GM06990 (cell line): ENCODE measurements at places on chromosomes 11 and 22.

DNA sequence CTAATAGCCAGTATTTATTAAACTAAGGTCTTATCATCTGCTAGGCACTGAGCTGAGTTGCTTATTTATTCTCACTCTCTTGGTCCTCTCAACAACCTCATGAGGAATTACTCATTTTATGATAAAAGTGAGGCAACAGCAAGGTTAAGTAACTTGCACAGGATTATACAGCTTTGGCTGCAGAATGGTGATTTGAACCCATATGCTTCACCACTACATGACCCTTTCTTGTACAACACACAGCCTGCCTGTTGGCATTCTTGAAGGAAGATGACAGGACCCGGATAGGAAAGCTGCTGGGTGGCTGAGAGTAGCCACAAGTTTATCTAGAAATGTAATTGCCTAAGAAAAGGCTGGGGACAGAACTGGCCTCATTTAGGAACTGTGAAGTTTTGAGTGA, 5.3 kb upstream of the PARVA start:
- no peak for DNase-seq

DNA sequence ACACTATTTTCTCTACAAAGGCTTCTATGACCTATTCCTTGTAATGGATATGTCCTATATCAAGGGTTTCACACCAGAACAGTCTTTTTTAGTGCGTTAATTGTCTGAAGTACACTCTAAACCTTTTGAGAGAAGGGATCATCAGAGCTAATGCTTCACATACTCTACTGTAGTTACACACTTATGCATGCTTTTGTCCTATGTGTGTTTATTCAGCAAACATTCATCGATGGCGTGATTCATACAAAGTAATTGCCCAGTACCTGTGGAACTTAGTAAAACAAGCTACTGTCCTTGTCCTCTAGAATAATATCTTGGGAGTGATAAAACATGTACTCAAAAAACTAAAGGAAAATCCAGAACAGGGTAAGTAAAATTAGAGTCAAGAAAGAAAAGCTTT, 139.2 kb downstream of the GUCY1A2 start:
- no peak for DNase-seq

DNA sequence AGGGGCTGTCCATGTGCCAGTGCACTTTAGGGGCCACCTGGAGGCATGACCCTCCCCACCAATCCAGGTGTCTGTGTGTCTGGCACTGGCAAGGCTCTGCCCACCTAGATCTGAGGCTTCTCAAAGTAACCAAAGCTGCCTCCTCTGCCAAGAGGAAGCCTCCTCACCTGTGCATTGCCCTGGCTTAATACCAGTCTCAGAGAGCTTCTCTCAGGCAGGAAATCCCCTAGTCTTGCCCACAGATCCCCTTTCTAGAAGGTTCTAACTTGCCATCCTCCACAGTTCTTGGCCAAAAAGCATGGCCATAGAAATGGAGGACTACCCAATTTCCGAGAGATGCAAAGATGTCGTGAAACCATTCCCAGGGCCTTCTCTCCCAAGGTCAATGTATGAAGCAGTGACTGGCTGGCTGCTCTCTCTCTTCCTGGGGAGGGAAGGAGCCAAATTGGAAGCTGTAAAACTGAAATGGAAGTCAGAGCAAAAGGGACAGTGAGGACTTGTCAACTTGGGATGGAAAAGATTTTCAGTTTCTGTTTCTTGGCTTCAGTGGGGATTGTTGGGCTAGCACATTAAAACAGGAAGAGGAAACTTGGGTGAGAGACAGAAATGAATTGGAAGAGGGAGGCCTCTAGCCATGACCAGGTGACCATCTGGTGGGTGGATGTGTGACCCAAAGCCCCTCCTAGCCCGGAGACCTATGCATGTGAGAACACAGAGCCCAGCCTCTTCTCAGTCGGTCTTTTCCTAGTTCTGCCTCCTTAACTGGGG, 68.8 kb downstream of the PRDM11 start:
- no peak for DNase-seq

DNA sequence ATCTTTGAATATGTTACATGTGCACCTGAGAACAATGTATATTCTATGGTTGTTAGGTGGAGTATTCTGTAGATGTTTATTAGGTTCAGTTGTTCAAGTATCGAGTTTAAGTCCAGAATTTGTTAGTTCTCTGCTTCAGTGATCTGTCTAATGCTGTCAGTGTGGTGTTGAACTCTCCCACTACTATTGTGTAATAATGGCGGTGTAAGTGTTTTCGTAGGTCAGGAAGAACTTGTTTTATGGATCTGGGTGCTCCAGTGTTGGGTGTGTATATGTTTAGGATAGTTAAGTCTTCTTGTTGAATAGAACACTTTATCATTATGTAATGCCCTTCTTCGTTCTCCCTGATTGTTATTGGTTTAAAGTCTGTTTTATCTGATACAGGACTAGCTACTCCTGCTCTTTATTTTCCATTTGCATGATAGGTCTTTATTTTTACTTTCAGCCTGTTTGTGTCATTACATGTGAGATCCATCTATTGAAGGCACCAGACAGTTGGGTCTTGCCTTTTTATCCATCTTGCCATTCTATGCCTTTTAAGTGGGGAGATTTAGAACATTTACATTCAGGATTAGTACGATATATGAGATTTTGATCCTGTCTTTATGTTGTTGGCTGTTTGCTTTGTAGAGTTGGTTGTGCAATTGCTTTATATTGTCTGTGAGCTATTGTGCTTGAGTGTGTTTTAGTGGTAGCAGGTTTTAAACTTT, 121.6 kb downstream of the DDX10 start:
- no peak for DNase-seq

DNA sequence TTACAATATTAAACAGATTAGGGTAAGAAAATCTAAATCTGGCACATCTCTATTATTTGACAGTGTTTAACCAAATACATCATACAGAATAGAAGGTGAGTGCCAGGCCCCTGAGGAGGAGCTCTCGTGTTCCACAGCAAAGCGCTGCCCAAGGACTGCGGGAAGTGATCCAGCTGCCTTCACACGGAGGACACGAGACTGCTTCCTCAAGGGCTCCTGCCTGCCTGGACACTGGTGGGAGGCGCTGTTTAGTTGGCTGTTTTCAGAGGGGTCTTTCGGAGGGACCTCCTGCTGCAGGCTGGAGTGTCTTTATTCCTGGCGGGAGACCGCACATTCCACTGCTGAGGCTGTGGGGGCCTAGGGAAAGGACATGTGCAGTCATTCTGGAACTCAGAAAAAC, 71.1 kb downstream of the NCAPD3 start:
- no peak for DNase-seq

DNA sequence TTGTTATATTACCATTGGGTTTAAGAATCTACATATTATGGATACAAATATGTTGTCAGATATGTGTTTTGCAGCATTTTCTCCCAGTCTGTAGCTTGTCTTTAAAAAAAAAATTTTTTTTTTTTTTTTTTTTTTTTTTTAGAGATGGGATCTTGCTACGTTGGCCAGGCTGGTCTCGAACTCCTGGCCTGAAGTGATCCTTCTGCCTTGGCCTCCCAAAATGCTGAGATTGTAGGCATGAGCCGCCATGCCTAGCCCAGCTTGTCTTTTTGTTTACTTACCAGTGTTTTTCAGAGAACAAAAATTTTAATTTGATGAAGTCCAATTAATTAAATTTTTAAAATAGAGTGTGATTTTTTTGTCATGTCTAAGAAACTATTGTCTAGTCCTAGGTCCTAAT, 29.8 kb downstream of the INCENP start:
- DNase-seq: no peak

DNA sequence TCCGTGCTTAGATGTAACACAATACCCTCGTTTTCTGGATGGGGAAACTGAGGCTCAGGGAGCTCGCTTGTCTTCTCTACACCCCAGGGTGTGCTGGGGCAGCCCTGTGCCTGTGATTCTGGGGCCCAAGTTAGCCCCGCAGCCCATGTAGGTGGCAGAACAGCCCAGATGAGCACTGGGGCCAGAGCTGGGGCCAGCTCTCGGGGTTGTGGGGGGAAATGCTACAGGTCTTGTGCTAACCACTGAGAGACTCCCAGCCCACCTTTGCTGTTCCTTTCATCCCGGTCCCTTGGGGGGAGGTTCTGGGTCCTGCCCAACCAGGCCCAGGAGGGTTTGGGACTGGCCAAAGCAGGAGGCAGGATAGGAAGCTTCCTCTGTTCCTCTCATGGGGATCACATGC, 13.5 kb downstream of the MYEOV start:
- DNase-seq: no peak

GRCh38 chr11:11746449-11746848, 95.3 kb upstream of the USP47 start:
- no peak for DNase-seq

DNA sequence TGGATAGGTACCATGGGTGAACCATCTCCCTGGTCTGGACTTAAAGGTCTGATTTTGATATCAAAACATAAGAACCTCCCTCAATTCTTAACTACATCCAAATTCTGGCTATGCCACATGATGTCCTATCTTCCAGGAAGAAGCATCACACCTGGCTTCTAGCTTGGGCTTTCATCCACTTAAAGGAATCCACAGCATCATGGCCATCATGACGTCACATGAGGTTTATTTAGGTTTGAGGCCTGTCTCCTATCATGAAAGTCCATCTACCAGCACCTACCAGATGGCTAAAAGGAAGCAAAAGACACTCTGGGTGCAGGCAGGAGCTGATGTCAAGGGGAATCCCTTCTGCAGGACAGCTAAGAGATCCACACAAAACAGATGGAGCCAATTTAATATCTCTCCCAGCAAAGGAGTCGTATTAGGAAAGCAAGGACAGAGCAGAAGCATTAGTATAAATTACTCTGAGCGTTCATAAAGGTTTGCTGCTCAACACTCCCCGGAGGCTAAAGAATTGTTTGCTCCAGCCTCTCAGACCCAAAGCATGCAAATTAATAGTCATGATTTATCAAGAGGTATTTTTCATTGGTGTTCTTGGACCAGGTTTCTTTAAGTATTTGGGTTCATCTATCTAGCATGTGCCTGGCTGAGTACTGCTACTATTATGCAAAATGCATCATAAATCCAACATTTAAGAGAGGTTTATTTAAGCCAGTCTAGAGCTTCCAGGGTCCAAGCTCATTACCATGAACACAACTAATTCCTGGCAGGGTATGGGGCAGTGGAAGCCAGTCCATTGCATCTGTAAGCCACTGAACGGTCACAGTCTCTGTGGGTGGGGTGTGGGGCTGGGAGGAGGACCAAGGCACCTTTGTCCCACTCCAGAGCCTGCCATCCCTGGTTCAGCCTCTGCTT, 47.2 kb downstream of the GALNT18 start:
- DNase-seq: no peak

GRCh38 chr11:9775398-9775779, 111.5 kb downstream of the SWAP70 start:
- no peak for DNase-seq

GRCh38 chr11:88326099-88326498, 11.4 kb downstream of the CTSC start:
- no peak for DNase-seq

DNA sequence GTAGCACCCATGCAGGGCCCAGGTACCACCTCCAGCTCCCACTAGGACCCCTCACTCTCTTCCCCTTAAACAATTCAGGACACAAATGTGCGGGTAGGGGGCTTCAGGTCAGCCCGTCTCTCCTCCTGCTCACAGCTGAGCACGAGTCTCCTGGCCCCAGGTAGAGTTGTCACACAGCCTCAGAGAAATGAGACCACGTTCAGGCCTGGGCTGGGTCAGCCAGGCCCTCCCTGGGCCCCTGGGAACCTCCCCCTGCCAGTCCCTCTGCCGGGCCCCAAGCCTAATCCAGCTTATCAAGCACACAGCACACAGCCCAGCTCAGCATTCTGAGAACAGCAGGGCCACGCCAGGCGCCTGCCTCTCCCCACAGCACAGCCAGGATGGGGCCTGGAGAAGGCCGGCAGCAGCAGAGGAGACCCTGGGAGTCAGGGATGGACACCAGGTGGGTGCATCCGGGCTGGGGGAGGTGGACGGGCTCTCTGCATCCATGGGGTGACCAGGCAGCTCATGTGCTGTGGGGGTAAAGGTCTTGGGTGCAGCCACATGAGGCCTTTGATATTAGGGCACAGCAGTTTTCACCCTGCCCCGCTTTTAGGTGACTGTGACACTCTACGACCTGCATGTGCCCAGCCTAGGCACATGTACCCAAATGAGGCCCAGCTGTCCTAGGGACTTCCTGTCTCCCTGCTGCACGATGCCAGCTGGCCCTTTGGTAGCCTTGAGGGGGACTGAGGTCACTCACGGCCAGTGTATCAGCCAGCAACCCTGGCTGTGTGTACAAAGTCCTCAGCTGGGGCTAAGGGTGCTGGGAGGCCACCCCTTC, 87.0 kb downstream of the MORC2 start:
- no peak for DNase-seq

- DNase-seq: no peak
These were observed 39.6 kb downstream of the SHISAL1 start for GRCh38 chr22:44273175-44273574.

DNA sequence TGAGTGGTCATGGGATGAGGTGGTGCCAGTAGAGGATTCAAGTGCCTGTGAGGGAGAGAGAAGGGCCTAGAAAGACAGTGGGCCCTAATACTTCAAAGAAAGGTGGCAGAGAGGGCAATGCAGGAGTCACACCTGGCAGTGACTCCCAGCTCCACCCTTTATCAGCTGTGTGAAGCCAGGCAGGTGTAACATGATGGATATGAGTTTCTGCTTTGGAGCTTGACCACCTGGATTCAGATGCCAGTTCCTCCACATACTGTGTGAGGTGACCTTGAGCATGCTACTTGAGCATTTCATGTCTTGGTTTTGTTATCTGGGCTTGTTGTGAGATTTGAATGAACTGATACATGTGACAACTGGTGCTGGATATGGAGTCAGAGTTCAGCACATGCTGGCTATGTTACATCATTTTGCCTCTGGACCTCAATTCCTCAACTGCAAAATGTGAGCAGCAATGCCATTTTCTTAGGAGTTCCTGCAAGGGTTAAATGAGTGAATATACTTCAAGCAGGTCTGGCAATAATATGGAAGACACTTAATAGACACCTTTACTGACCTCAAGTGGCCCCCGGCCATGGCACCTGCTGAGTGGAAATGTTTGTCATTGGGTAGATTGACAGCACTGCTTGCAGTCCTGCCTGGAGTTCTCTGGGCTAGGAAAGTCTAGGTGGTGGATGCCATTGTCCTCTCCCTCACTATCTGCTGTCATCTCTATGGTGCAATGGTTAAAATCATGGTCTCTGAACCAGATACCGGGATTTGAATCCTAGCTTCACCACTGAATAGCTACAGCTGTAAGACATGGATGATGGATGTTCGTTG, 83.3 kb downstream of the MICAL2 start:
- DNase-seq: no peak

- no peak for DNase-seq
These were observed 784 bp upstream of the SLC43A3 start for GRCh38 chr11:57427727-57428082.

- DNase-seq: no peak
These were observed 28.2 kb downstream of the ST3GAL4 start for GRCh38 chr11:126383339-126384335.
